ENCODE measurements at places on chromosomes 2 and 18.

GRCh38 chr18:57807336-57808117 is 4.4 kb upstream of the ATP8B1 start:
- DNase-seq: no peak

DNA sequence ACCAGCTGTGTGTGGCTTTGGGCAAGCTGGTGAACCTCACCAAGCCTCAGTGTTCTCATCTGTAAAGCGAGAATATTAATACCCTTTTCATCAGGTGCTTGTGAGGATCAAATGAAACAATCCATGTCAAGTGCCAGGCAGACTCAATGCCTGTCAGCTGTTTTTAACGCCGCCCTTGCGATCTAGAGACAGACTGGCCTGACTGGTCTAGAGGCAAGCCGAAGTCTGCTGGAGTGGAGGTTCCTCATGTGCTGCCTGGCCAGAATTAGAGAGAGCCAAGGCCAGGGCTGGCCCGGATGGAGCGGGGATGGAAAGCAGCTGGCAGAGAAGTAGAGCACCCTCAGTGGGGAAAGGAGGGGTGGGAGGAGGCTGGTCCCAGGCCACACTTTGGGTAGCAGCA is 74.5 kb upstream of the B3GNT7 start:
- no peak for DNase-seq

- no peak for DNase-seq
These were observed 45.4 kb downstream of the ASAP2 start for GRCh38 chr2:9252002-9252357.

- DNase-seq: no peak
These were observed 935.6 kb upstream of the FANCL start for GRCh38 chr2:59176737-59177136.

- no peak for DNase-seq
These were observed 47.3 kb upstream of the GALR1 start for GRCh38 chr18:77202329-77202728.

GRCh38 chr2:44137872-44138551 is 30.7 kb upstream of the PPM1B start:
- no peak for DNase-seq

- no peak for DNase-seq
These were observed 288.4 kb upstream of the TRIB2 start for GRCh38 chr2:12428324-12428723.
